PC-3 (cell line): ENCODE measurements at places on chromosomes 12 and 14.

GRCh38 chr14:96135285-96135684, 69.4 kb upstream of the BDKRB2 start:
- DNase-seq, result no peak

DNA sequence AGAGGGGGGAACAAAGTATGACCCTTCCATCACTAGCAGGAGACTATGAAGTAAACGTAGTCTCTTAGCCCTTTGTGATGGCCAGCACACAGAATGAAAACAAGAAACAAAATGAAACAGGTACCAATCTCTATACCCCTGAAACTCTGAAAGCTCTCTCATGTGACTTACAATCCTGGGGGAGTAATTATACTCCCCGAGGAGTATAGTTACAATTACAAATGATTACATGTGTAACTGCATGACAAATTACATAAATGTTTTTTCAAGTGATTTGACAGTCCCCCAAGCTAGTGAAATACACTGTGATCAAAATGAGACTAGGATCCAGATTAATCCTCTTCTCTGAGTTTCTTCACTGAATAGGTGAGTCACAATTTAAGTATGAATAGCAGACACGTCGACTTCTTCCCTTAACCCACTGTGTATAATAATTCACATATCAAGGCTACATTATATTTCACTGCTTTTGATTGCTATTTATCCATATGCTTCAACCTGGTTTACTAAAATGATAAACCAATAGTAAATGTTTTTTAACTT, 74.0 kb downstream of the SPTSSA start:
- DNase-seq, result peak; percentile 19

- DNase-seq, result no peak
Measured at GRCh38 chr12:113514602-113515001, 42.9 kb upstream of the LHX5 start.

DNA sequence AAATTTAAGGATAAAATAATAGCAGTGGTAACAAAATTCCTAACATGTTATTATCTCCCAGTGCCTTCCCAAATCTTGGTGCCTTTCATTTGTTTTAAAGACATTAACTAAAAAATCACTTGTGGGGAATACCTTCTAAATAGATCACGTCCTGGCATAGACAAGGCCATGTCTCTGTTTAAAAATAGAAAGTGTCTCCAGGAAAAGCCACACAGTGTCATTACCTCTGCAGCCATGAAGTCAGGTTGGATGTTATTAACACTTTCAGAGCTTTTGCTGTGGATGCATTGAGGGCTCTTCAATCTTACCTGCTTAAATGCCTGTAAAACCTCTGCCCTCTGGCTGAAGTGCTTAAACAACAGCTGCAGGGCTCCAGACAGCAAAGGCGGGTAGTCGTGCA, 211.1 kb downstream of the ITPR2 start:
- DNase-seq, result no peak

DNA sequence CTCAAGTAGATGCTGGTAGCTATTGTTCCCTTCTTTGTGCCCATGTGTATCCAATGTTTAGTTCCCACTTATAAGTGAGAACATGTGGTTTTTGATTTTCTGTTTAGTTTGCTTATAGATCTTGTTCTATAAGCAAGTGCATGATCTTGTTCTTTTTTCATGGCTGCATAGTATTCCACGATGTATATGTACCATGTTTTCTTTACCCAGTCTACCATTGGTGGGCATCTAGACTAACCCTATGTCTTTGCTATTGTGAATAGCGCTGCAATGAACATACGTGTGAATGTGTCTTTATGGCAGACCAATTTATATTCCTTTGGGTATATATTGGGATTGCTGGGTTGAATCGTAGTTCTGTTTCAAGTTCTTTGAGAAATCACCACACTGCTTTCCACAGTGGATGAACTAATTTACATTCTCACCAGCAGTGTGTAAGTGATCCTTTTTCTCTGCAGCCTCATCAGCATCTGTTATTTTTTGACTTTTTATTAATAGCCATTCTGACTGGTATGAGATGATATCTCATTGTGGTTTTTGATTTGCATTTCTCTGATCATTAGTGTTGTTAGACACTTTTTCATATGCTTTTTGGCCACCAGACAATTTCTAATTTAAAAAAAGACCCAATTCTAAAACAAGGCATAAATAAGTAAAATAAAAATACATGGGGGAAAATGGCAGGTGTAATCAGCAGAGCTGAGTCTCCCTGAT, 50.6 kb downstream of the CPM start:
- no peak for DNase-seq

GRCh38 chr12:58601529-58601928, 318.8 kb downstream of the LRIG3 start:
- no peak for DNase-seq

GRCh38 chr14:24188251-24189058, at the start of gene IPO4:
IPO4 (minus strand) TSS chr14:24188816; CDS start chr14:24188787, 29 bp downstream.
- DNase-seq, result peak; percentile 98

- no peak for DNase-seq
Measured at GRCh38 chr12:66275040-66275439, 27.3 kb upstream of the HELB start.

GRCh38 chr14:68651652-68652432, 141.0 kb downstream of the ZFP36L1 start:
- no peak for DNase-seq

DNA sequence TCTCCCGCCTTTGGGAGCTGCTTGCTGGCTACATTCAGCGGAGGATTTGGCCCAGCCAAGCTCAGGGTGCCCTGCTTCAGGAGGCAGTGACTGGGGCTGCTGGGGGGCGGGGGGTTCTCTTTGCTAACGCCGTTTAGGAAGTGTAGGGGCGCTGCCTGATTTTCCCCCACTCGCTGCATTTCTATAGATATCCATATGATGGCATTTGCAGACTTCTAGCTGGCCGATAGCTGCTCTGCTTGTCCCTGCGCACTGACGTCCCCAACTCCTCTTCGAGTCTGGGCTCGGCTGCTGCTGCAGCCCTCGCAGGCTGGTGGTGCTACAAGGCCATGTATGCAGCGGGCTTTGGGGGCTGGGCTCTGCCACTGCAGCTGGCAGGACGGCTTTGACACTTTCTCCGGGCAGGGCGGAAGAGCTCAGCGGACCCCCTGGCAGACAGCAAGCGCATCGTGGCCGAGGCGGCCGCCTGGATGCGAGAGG, 3.1 kb downstream of the LRFN5 start:
- peak; percentile 56 for DNase-seq

DNA sequence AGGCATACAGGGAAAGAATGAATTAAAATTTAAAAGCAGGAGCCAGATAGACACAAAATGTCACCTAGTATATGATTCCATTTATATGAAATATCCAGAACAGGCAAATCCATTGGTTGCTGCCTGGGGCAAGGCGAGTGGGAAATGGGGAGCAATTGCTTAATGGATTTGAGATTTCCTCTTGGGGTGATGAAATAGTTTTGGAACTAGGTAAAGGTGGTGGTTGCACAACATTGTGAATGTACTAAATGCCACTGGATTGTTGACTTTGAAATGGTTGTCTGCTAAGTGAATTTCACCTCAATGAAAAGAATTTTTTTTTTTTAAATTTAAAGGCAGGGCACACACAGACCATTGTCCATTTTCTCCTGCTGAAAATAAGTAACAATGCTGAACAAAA, 61.9 kb downstream of the ABCC9 start:
- no peak for DNase-seq

GRCh38 chr12:13039328-13039956, 4.7 kb upstream of the FAM234B start:
- no peak for DNase-seq

DNA sequence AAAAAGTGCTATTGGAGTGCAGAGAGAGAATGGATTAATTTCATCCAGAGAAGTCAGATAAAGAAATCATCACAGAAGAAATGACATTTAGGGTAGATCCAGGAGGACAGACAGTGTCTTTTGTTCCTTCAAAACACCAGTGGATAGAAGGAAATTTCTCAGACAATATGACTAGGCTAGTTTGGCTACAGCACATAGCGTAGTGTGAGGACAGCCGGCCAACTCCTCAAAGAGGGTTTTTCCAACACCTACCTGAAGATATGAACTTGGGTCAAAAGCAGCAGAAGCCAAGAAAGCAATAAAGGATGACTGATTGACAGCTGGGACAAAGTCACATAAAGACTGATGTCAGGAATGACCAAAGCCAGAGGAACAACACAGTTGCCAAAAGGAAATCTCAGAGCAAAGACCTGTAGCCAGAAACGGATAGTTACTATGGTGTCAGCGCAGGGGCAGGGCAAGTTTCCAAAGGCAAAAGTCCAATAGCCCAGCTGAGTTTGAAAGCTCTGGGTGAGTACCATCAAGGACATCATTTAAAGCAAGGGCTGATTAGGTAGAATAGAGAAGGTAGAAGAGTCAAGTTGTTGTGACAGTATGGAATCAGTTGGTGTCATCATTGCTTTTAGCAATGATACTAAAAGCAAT, 58.7 kb upstream of the PDE3A start:
- no peak for DNase-seq

DNA sequence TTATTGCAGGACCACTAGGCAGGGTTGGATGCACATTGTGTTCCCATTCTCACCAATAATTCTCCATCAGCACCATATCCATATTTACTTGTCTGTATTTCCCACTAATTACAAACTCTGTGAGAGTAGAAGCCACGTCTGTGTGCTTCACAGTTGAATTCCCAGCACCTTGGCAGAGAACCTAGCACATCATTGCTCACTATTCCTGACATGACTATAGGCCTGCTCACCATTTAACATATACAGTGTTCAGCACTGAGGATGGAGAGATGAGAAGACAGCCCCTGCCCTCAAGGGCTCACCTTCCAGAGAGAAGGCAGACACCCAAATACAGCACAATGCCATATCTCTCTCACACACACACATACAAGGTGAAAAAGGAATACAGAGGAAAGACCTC, 5.0 kb downstream of the DAD1 start:
- DNase-seq, result no peak

- no peak for DNase-seq
Measured at GRCh38 chr12:115636546-115636945, 640.9 kb downstream of the MED13L start.

DNA sequence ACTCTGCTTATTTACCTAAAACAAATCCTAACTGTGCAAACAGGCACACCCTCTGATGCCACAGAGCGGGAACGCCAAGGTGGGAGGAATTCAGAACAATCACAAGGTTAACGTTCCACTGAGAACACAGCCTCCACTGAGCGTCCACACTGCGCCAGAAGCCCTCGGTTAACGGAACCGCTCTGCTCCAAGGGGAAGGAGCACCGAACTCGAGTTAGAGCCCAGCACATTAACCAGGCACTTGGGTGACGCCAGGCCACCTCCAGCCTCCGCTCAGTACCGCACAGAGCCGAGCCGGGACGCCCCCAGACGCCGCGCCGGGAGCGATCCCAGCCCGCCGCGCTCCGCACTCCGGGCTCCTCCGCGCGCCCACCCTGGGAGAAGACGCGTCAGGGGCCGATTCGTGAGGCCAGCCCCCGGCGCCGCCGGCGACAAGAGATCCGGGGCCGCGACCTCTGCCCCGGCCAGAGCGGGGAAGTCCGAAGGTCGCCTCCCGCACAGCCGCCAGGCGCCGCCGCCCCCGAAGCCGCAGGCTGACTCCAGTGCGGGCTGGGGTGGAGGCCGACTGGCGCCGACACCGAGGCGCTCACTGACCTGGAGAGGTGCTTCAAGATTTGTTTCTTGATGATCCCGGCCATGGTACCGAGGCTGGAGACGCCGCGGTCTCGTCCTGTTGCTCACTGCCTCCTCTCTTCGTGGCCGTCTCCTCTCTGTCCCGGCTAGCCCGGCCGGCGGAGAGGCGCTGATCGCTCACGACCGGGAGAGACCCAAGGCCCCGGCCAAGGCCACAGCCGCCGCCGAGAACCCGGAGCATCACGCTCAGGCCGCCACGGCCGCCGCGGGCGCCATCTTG, 450 bp downstream of the BLTP3B start:
- peak; percentile 13 for DNase-seq

- DNase-seq, result peak; percentile 87
Measured at GRCh38 chr12:26831951-26832821, 808 bp downstream of the ITPR2 start.

DNA sequence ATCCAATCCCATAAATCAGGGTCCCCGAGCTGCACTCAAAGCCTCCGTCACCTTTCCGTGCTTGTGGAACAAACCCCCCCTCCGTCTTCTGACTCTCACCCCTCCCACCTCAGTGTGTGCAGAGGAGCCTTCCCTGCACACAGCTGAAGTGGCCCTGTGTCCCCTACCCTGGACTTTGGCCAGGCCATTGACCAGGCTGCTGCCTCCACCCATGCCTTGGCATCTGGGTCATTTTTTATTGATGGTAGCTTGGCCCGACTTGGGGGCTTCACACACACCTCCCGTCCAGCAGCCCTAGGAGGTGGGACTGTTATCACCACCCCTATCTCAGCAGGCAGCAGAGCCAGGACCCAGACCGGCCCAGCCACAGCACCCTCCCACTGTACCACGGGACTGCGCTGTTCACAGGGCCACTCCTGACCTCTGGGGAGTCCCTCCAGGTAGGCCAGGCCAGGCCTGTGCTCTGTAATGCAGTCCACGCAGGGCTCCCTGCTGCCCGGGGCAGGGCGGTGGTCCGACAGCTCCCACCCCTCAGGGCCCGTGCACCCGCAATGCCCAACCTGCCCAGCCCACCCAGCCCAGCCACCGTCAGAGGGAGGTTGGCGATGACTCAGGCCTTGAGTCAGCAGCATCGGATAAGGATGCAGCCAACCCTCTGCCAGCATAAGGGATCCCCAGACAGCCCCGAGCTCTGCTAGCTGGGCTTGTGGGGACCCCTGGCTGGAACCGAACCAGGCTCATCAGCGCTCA, 9.2 kb upstream of the INF2 start:
- peak; percentile 87 for DNase-seq

DNA sequence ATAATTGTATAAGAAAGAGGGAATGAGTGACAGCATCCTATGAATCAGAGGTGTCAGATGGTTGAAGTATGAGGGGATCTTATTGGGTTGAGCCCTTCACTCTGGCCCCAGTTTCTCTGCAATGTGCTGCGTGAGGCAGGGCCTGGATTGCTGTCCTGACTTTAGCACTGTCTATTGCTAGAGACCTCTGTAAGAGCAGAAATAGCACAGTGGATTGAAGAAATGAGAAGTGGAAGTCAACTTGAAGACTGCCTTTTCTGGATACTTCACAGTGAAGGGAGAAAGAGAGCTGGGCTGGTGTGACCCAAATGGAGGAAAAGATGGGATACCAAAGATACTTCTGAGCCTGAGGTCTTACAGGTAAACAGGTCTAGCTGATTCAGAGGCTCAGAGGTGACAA, 5.8 kb downstream of the ASCL4 start:
- no peak for DNase-seq

GRCh38 chr12:102301547-102301946, 103.9 kb upstream of the PMCH start:
- no peak for DNase-seq

DNA sequence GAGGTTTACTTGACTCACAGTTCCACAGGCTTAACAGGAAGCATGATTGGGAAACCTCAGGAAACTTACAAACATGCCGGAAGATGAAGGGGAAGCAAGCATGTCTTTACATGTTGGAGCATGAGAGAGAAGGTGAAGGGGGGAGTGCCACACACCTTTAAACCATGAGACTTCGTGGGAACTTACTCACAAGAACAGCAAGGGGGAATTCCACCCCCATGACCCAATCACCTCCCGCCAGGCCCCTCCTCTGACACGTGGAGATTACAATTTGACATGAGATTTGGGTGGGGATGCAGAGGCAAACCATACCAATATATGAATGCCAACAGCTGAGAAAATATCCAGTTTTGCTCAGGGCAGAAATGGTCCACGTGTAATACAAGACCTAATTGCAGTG, 518.6 kb downstream of the VRK1 start:
- no peak for DNase-seq
